ENCODE measurements at places on chromosomes 5 and 9.

- no peak for DNase-seq
These were observed 104.8 kb upstream of the LMX1B start for GRCh38 chr9:126508928-126509327.

DNA sequence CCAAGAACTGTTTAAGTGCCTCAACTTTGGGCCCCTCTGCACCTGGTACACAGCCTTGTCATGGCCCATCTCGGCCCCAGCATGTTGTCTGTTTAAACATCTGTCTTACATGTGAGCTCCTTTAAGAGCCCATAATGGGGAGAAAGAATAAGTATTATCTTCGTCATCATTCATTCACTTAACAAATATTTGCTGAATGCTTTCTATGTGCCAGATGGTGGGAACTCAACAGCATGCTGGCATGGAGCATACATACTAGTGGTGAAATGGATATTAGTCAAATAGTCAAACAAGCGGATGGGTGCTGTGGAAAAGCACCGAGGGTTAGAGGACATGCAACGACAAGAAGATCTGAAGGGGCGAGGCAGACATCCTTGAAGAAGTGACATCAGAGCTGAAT is 54.5 kb downstream of the GABBR2 start:
- DNase-seq, result peak; percentile 46

- DNase-seq, result no peak
These were observed 869 bp upstream of the ESM1 start for GRCh38 chr5:54986269-54986654.

DNA sequence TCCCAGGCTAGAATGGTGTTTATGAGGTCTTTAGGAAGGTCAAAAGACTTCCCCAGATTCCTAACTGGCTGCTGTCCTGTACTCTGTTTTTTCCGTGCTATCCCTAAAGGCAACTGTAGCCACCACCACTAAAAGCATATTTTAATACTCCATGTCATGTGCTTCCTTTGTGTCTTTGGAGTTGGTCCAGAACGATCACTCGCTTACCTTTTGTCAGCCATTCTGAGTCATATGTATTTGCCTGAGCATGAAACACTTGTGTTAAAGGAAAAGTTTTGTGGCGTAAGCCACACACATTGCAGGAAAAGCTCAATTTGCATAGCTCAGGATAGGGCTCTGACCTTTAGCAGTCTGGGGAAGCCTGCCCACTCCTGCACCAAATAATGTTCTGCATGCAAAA is 299.6 kb downstream of the NTRK2 start:
- DNase-seq, result no peak

GRCh38 chr9:107794259-107794658 is 304.7 kb upstream of the KLF4 start:
- no peak for DNase-seq

DNA sequence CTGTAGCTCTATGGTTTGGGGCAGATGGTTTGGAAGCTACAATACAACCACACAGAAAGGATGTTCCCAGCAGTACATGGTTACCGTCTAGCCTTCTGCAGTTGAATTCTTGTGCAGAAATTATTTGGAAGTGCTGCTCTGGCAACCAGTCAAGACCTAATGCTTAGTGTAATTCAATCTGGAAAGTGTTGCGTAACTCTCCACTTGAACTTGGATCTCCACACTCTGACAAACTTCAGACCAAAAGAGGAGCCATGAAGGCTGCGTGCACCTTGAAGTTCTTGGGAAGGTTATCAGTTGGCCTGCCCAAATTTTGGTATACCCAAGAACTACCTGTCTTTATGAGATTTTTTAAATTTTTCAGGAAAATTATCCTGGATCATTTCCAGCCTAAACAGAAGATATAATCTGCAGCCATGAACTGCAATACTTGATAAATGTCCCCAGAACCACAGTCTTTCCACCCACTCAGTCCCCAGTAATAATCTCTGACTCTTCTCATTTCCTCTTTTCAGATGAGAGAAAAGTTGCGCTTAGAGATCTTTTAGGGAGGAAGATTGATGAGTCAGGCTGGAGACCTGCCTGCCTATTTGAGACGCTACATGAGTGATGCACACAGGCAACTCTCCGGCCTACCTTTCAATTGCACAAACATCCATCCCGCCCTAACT is 159.9 kb downstream of the FANCC start:
- DNase-seq, result peak; percentile 89

DNA sequence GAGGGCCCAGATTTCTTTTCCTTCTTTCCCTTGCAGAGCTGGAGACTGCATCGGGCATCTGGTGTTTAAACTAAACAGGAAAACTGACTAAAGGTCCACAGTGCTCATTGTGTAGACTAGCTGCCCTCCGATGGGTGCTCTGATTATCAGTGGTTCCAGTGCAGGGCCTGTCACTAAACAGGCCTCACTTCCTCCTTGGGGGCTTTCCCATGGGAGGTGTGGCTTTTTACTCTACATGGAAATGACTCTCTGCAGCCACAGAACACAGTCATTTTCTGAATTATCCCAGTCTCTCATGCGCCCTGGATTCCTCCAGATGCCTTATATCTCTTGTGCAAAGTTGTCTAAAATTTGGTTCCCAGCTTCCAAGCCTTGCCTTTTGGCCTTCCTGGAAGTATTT is 199.2 kb downstream of the TRIO start:
- DNase-seq, result no peak

GRCh38 chr9:115373000-115373709 is 255.2 kb upstream of the TNC start:
- peak; percentile 89 for DNase-seq

GRCh38 chr5:151905557-151905961 is 19.1 kb downstream of the GLRA1 start:
- DNase-seq, result no peak

DNA sequence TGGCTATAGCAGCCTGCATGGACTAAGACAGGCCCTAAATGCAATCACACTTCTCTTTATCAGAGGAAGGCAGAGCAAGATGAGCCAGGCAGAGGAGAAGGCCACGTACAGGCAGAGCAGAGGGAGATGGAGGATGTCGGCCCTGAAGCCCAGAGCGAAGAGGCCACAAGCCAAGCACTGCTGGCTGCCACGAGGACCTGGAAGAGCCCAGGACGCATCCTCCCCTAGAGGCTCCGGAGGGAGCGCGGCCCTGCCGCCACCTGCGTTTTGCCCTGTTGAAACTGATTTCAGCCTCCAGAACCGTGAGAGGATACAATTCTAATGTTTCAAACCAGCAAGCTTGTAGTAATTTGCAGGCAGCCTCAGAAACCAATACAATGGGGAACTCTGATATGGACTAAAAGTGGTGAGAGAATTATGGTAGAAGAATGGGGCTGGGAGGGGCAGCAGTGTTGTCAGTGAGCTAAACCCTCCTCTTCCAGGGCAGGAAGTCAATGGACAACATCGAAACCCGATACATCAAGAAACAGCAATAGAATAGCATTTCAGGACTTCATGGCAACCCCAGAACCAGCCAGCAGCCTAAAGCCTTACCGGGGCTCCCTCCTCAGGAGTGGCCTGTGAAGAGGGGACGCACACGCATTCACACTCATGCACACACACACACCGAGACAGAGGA is 32.6 kb downstream of the ADAMTS2 start:
- DNase-seq, result no peak

DNA sequence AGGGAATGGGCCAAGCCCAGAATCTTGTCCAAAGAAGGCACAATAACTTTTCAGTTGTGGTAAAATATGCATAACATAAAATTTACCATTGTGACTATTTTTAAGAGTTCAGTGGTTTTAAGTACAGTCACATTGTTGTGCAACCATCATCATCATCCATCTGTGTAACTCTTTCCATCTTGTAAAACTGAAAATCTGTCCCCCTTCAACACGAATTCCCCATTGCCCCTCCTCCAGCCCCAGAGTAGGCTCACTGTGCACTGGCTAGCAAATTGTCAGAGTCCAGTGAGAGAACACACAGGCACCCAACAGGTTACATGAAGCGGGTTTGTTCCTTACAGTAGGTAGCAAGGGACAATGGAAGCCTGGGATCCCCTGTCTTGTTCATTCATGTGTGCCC is 13.7 kb downstream of the BARX1 start:
- DNase-seq, result no peak

DNA sequence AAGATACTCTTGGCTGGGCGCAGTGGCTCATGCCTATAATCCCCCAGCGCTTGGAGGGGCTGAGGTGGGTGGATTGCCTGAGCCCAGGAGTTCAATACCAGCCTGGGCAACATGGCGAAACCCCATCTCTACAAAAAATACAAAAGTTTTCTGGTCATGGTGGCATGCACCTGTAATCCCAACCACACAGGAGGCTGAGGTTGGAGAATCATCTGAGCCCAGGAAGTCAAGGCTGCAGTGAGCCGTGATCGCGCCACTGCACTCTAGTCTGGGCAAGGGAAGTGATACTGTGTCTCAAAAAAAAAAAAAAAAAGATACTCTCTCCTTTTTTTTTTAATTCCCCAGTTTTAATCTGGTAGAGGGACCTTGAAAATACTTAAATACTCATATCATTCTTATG is 15.0 kb downstream of the ANKRD33B start:
- DNase-seq, result no peak

GRCh38 chr5:72268753-72269410 is 51.2 kb downstream of the MRPS27 start:
- DNase-seq, result no peak

- DNase-seq, result peak; percentile 43
These were observed 239.9 kb upstream of the PAPPA start for GRCh38 chr9:115913696-115914095.

DNA sequence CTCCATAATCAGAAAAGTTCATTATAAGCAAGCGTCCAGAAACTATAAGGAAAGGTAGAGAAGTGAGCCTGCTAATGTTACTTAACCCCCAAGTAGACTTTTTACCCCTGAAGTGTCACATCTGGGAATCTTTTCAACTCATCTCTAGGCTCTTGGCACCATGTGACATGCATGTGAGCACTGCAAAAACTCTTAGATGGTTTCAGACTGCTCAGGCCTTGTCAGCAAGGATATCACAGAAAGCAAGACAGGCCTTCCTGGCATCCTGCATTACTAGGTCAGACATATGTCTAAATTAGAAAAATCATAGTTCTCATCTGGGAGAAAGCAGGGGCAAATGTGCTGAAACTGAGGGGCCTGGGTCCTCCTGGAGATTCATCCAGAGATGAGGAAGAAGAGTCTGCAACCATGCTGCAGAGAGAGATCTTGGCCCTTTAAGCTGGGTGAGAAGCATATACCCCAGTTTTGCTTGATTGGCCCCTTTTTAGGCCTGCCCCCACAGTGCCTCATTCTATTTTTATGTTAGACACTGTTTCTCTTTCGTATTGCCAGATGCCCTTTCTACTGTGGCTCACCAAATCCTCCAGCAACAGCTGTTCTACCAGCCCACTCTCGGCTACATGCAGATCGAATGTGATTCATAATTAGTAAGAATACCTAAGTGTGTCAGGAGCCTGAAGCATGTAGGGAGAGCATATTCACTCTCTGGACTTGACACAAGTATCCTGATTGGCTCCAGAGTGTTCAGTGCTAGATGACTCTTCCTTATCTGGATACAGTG is 19.0 kb downstream of the TMEM8B start:
- peak; percentile 85 for DNase-seq

GRCh38 chr5:114184006-114184405 is 177.9 kb upstream of the KCNN2 start:
- DNase-seq, result no peak

DNA sequence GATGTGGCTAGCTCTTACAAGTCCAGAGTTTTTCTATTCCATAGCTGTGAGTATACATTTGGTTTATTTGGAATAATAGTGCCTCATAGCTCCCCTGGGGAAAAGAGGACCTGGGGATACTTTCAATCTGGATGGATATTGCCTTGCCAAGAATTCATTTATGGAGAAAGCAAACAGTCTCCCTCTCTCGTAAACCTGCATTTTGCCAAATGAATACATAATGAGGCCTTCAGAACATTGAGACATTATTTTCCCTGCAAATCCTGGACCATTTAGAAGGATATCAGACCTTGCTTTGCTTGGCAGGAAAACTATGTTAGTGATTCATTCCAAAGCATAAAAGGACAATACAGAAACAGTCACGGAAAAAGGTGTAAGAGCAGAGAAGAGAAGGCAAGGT is 569.6 kb upstream of the BRINP1 start:
- DNase-seq, result no peak

DNA sequence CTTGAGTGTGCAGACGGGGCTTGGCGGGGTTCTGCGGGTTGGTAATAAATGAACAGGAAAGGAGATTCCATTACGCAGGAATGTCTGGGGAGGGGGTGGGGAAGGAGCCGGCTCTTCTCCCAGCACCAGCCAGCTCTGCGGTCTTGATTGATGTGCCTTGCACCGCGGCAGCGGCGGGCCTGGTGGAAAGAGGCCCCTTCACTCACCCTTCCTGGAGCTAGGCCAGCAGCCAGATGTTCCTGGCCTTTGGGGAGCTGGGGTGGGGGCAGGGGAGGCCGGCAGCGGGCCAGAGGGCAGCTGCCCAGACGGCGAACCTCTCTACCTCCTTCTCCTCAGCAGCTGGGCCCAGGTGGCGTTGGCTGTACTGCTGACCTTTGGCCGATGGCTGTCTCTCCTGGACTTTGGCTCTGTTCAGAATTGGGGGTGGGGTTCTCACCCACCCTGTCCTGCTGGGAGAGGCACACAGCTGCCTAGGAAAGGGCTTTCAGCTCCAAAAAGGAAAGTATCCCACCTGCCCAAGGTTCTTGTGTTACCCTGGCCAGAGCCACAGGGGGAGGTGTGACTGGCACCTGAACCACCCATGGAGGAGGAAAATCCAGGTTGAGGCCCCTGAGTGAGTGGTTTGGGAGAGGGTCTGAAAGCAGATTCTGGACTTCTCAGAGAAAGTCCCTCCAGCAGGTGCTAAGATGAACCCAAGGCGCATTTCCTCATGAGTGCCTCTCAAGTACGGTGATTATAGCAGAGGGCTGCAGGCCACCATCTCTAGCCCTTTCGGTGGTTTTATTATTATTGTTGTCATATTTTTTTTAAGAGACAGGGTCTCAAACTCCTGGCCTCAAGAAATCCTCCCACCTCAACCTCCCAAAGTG is 58.0 kb upstream of the SYNPO start:
- no peak for DNase-seq

- no peak for DNase-seq
These were observed 12.5 kb downstream of the TERT start for GRCh38 chr5:1282131-1282992.

DNA sequence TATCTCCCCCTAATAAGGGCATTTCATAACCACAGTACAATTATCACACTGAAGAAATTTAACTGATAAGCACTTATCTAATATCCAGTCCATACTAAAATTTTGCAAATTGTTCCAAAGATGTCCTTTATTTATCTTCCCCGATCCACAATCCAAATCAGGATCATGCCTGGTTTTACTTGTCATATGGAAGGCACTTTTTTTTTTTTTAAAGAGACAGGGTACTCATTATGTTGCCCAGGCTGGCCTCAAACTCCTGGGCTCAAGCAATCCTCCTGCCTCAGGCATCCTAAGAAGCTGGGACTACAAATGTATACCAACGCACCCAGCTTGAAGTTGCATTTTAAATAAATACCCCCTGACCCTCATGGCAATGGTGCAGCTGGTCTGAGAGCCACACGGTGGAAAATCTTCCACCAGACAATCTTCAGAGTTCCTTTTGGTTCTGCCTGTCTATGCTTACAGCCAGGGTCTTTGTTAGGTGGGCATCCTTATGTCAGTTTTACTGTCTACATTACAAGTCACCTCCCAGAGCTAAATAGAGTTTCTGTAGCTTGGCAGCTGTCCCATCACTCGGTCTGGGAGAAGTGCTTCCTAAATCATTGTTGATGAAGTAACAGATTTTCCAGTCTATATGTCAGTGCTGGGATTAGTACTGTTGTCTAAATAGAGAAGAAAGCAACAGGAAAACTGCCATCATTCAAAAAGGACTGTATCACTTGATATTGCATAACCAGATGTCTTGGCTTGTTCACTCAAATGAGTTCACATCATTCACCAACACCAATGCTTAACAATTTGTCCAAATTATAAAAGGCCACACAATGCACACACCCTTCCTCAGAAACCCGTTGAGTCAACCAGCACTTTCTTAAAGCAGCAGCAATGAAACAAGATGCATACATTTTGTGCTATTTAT is 26.4 kb downstream of the PTPN3 start:
- DNase-seq, result no peak
